ENCODE measurements at places on chromosomes 7 and 10.

DNA sequence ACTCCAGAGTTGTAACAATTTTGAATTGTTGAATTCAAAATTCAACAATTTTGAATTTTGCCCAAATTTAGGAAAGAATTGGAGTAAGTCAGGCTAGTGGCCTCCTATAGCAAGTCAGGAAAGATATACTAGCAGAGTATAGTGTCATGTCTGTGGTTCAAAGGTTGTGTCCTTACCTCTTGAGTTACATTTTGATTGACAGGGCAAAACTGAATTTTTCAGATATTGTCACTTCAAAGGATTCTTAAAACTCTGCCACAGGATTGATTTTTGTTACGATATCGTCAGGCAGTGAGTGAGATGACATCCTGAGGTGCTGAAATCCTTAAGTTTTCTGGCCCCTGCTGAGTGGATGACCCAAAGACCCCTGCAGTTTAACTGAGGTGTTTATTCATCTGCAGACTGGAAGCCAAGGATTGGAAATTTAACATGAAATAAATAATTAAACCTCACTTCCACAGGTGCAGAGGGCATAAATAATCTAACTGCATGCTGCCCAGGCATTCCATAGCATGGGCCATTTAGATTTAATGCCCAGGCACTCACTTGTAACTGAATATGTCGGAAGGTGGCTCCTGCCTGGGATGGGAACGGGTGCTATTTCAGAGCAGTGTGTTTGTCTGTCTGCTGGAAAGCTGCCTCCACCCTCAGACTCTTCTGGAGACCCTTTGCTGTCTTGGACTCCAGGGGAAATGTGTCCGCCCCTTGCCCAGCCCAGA is 50.8 kb downstream of the RBM20 start:
- no peak for DNase-seq

DNA sequence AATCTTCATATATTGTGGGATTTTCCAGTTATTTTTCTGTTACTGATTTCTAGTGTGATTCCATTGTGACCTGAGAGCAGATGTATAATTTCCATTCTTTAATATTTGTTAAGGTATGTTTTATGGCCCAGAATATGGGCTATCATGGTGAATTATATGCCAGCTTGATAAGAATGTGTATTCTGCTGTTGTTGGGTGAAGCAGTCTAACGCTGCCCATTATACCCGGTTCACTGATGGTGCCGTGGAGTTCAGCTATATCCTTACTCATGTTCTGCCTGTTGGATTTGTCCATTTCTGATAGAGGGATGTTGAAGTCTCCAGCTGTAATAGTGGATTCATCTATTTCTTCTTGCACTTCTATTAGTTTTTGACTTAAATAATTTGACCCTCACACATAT is 41.7 kb downstream of the DYNC2I1 start:
- DNase-seq: no peak

DNA sequence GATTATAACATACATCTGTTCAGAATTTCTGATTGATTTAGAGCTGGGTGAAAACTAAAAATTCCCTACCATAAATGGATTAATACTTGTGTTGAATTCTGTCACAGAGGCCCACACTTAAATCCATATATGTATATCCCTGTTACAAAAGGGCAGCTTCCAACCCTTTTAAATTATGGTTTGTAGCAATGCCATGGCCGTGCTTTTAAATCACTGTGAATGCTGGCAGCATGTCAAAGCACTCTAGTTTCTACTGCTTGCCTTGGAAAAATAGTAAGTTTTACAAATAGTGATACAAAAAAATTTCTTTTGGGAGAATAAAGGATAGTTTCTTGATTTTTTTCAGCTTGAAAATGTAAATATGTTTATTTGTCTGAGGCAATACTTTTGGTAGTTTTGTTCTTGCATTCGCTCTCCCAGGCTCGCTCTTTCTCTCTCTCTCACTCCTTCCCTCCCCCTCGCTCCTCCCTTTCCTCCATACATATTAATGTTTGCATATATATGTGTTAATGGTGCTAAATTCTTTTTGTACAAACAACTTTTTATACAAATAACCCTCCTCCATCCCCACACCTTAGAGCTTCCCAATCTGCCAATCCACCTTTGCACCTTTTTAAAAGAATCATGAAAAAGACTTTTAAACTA is 29.8 kb downstream of the TES start:
- no peak for DNase-seq

GRCh38 chr7:95691464-95691863 is 80.9 kb upstream of the DYNC1I1 start:
- DNase-seq: no peak

- no peak for DNase-seq
These were observed 33.4 kb downstream of the BCAP29 start for GRCh38 chr7:107613439-107613838.

GRCh38 chr7:116500078-116500853 is 728 bp downstream of the CAV2 start:
- DNase-seq: no peak

GRCh38 chr10:120515741-120516140 is 58.7 kb downstream of the PLPP4 start:
- DNase-seq: no peak

- no peak for DNase-seq
These were observed 25.9 kb upstream of the ANKRD2 start for GRCh38 chr10:97546456-97547270.

GRCh38 chr7:100804681-100805431 is 22.5 kb downstream of the EPHB4 start:
- no peak for DNase-seq

DNA sequence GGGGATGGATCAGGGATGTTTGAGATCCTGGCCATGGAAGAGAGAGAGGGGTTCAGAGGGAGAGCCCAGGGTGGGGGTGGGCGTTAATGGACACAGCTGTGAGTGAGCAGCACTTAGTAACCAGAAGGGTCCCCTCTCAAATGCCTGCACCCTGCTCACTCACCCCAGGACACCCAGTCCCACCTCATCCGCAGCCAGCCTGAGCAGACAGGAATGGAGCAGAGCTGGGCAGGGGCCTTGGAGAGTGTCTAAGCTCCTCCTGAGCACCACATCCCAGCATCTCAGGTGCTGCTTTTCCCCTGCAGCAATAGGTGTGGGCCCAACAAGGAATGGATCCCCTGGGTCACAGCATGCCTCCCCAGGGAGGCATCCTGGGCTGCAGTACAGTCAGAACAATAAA is 5.3 kb downstream of the FAM24A start:
- DNase-seq: no peak

DNA sequence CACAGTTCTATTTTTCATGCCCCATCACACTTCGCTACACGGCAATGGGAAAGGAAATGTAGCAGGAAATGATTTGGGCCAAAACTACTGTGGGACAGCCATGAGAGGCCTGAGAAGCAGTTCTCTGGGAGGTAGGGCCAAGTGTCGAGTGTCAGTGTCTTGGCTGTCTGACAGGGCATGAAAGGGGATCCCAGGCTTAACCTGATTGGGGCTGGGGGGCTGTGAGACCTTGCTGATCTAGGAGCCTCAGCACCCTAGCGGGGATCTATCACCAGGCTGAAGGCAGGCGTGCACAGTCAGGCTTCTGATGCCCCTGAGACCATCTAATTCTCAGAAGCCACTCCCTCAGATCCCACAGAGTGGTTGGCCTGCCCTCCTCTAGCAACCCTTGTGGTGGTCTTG is 58.2 kb upstream of the SLC25A13 start:
- DNase-seq: no peak

DNA sequence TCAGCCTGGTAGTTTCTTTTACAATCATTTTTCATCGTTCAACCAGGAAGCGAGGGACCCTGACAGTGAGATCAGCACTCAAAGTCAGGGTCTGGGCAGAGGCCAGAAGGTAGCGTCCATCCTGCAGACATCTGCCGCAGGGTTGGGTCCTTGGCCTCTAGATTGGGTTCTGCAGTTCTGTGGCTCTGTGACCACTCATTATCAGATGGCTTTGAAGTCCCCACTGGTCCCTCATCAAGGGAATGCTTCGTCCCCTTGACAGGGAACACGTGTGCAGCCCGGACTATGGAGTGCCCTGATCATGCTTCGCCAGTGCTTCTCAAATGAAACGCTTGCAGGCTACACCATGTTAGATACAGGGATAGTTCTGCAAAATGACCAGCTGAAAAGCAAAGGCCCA is 64.1 kb downstream of the FRMPD2 start:
- DNase-seq: no peak

GRCh38 chr10:103740611-103741010 is 114.8 kb downstream of the SH3PXD2A start:
- no peak for DNase-seq

DNA sequence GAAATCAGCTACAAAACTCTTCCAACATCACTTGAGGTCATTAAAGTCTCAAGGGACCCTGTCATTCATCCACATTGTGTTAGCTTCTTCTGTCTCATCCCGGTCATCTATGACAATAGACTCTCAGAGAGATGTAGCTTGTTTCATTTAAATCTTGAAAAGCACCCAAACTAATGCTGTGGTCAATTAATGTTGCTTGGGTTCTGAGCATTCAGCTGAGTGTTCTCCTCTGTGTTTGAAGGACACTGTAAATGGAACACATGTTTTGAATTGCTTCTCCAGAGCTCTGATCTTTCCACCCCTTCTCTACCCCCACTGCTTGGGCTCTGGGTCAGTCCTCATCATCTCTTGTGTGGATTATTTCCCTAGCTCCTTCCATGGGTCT is 19.6 kb upstream of the ADD3 start:
- no peak for DNase-seq

DNA sequence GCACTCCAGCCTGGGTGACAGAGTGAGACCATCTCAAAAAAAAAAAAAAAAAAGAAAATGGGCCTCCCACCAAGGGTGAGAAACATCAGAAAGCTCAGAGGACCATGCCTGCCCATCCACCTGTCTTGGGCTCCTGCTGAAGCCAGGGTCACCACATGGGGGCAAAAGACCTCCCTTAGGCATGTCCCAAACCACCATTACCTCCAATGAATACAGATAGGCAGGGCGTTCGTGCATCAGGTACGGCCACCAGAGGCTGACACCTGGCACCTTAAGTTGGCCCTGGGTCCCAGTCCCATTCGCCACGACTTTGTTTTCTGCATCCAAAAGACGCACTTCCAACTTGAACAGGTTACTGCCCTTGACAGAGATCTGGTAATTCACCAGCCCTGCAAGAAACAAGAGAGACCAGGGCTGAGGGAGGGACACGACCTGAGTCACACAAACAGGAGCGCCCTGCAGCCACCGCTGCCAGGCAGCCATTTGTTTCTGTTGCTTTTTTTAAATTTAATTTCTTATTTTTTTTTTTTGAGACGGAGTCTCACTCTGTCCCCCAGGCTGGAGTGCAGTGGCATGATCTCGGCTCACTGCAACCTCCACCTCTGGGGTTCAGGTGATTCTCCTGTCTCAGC is 6.1 kb downstream of the GUSB start:
- no peak for DNase-seq

Measured in stimulated activated CD8-positive, alpha-beta memory T cell treated with anti-CD3 and anti-CD28 coated beads, Interleukin-7, amount 100 ng/mL, for 24 hours (primary cell).